ENCODE measurements at places on chromosomes 7 and 10.

DNA sequence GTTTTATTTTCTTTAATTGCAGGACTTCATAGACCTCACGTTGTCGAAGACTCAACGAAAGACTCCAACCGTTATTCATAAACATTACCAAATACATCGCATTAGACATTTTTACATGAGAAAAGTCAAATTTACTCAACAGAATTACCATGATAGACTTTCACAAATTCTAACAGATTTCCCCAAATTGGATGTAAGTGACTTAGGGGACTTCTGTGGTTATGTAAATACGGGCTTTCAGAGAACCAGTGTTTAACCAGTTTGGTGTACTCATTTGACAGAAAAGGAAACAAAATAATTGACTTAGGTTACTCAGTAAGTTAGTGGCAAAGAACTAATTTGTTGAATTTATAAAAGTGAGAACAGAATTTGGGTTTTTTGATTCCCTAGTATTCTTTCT lies 4.2 kb downstream of the GTPBP4 start:
- DNase-seq, result no peak

DNA sequence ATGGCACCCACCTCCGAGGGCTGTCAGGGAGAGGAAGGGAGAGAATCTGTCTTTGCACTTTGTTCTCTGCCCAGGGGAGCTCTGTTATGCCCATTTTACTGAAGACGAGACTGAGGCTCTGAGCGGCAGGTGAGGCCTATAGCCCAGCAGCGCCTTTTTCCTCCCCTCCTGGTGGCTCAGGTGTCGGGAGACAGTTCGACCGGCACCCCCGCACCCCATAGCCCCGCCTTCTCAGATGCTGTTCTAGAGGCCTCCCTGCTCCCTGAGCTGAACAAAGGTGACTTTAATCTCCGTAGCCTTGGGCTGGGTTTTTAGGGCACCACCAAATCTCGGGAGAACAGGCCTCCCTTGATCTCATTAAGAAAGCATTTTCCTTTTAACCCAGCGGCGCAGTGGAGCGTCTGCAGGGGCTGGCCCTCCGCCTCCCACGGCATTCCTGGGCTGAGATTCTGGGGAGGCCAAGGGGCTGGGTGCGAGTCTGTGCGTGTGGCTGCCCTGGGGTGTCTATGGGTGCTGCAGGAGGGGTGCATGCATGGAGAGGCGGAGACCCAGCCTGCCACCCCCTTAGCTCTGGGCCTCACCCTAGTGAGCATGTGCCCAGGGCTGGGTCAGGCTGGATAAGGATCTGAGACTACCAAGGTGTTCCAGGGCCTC lies 3.3 kb downstream of the LFNG start:
- peak; percentile 52 for DNase-seq

- no peak for DNase-seq
Observed at GRCh38 chr7:158256091-158256816, 331.4 kb downstream of the PTPRN2 start.

GRCh38 chr10:59965899-59966650 lies 59.7 kb upstream of the CCDC6 start:
- DNase-seq, result no peak

- no peak for DNase-seq
Observed at GRCh38 chr10:83274088-83274487, 865.2 kb upstream of the GHITM start.

GRCh38 chr10:33155720-33156638 lies 178.5 kb downstream of the NRP1 start:
- peak; percentile 89 for DNase-seq

GRCh38 chr10:72097448-72098300 lies 9.3 kb upstream of the SPOCK2 start:
- DNase-seq, result peak; percentile 93

DNA sequence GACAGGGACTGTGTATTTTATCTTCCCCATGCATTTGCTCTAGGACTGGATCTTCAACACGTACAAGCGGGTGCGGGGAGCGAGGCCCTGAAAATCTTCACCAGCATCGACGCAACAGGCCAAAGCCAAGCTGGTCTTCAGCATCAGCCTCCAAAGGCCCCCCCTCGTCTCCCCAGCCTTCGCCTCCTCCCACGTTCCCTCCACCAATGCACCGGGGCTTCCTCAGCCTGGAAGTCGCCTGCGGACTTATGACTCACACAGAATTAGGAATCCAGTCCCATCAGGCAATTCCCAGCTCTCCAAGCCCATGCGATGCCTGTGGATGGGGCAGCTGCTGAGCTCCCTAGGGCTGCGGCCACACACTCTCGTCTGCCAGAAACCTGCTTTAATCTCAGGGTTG lies 36.3 kb upstream of the RNF32 start:
- DNase-seq, result peak; percentile 12

DNA sequence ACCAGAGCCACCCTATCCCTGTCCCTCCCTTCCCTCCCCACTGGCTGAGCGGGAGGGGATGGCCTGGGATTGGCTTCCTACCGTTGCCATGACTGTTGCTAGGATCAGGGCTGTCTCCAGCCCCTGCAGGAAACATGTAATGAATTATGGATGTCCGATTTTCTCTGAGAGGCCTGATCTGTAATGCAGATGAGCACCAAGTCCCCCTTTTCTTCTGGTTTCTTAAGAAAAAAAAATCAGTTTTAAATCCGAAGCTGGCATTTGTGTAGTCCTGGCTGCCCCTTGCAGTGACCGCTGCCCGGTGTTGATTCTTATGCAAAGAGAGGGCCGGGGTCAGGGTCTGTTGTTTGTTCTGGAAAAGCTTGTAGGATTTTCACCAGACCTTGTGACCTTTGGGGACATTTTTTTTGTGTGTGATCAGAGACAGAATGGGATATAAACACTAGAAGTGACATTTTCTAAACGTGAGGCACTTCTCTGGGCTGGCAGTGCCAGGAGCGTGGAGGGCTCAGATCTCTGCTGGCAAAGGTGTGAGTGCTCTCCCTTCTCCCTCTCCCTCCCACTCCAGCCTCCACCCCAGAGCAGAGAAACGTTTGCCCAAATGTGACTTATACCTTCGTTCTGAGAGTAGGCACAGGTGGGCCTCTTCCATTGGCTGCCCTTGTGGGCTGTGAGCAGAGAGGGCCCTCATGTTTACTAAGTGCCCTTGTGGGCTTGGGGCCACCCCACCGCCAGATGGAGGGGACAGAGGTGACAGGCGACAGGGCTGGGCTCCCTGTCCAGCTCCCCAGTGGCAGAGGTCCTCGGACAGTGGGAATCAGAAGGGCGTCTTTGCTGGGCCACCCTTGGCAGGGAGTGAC lies 127.5 kb downstream of the DNAJB6 start:
- DNase-seq, result no peak

DNA sequence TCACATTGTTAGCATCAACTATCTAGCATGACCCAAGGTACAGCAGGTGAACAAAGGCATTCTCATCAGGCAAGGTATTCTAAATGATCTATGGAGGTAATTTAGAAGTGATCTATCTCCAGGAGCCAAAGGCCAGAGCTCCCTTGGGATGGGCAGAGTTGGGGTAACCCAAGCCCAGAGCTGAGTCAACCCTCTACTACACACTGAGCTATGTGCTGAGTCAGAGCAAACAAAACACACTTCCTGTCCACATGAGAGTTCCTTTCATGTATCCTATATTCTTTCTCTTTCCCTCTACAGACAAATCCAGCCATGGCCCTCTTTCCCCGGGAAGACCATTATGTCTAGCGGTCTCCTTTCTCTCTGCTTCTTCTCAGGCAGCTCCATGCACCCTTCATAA lies 68.2 kb upstream of the AGK start:
- DNase-seq, result no peak

GRCh38 chr7:553636-554111 lies 34.0 kb upstream of the PDGFA start:
- no peak for DNase-seq

GRCh38 chr7:33334349-33334748 lies 205.0 kb downstream of the BBS9 start:
- DNase-seq, result peak; percentile 22

DNA sequence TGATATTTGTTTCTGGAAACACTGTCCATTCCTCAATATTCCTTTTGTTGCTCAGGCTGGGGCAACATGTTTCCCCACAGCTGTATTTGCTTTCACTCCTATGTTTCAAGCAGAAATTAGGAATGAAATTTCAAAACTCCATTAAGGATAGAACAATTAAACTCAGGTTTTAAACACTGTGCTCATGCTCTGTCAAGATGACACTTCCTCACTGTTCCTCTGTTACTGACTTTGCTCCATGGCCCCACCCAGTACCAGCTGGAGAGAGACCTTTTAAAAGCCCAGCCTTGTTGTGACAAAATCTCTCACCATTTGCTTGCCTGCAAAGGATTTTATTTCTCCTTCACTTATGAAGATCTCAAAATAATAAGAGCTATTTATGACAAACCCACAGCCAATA lies 197.4 kb downstream of the ELMO1 start:
- no peak for DNase-seq

DNA sequence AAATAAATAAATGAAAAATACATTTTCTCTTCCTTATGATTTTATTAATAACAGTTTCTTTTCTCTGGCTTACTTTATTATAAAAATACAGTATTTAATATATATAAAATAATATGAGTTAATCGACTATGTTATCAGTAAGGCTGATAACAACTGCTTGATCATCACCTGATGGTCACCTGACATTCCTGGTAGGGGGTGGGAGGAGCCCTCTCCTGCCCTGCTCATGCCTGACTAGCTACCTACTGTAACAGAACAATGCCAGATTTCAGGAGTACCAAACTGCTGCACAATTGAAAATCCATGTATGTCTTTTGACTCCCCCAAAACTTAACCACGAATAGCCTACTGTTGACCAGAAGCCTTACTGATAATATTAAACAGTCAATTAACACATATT lies 1.3 kb upstream of the APBB1IP start:
- DNase-seq, result no peak

GRCh38 chr10:31381766-31382316 lies 62.8 kb downstream of the ZEB1 start:
- DNase-seq, result peak; percentile 41

- DNase-seq, result no peak
Observed at GRCh38 chr10:130360826-130361311, 224.7 kb downstream of the GLRX3 start.

DNA sequence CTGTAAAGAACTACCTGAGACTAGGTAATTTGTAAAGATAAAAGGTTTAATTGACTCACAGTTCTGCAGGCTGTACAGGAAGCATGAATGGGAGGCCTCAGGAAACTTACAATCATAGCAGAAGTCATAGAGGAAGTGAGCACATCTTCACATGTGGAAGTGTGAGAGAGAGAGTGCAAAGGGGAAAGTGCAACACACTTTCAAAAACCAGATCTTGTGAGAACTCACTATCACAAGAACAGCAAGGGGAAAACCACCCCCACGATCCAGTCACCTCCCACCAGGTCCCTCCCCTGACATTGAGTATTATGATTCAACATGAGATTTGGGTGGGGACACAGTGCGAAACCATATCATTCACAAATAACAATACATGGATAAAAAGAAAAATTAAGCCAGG lies 24.5 kb downstream of the AVL9 start:
- no peak for DNase-seq

- peak; percentile 65 for DNase-seq
Observed at GRCh38 chr10:18230794-18231193, 90.6 kb downstream of the CACNB2 start.

DNA sequence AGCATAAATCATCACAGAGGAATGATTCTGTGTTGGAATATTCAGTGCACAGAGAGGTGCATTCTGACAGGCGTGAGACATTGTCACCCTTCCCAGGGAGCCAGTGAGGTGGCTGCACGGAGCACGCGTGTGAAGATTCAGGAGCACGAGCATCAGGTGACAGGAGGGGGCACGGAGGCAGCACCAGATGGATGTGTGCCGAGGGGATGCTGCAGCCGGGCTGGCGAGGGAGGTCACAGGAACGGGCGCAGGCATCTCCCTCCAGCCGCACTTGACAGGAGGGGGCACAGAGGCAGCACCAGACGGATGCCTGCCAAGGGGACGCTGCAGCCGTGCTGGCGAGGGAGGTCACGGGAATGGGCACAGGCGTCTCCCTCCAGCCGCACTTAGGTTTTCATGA lies 66.5 kb downstream of the DIP2C start:
- DNase-seq, result no peak

- DNase-seq, result no peak
Observed at GRCh38 chr10:52637592-52637991, 135.0 kb downstream of the MBL2 start.

DNA sequence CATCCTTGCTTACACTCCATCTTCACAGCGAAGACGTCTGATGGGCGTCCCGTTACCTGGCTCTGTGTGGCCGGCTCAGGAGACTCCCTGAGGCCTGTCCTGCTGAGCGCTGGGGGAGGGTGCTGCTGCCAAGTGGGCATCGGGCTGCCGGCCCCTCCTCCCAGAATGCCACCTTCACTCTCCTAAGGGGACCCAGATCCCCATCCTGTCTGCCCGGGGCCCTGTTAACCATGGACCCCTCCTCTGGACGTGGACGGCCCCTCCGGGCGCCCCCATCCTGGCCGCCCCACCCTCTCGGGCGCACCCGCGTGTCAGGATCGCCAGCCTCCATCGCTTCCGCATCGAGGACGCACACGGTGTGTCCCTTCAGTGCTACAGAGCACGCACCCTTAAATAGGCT lies 7.3 kb upstream of the FOXL3 start:
- DNase-seq, result no peak

GRCh38 chr10:122052701-122053100 lies 63.7 kb downstream of the TACC2 start:
- peak; percentile 20 for DNase-seq

DNA sequence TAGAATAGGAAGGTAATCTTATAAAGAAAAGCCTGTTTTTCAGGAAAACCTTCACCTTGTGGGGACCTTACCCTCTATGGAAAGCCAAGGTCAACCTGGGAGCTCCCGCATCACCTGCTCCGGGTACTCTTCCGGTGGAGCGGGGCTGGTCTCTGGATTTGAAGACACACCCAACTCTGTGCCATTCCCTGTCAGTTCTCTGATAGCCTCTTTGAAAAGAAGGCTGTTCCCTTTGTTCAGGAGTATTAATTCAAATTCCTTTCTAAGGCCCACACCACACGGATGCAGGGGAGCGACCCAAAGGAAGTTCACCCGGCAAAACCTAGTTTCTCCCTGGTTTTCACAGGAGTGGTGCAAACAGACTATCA lies 10.7 kb downstream of the CTBP2 start:
- no peak for DNase-seq

DNA sequence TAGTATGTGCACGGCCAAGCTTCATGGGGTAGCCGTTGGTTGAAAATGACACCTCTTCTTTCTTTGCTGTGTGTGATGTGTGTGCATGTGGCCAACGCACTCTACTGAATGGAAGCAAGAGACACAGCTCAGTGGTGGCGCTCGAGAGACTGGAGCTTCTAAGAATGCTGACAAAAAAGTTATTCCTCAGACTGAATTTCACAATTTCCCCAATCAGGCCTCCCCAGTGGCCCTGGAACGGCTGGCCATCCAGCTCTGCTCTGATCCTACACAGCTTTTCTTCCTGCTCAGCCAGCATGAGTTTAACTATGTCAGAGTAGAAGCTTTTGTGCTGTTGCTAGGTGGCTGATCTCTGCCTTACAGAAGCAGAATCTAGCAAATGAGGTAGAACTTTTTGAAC lies 186.7 kb upstream of the PLXDC2 start:
- peak; percentile 66 for DNase-seq

- no peak for DNase-seq
Observed at GRCh38 chr7:122369756-122370155, 65.2 kb upstream of the FEZF1 start.

- DNase-seq, result peak; percentile 42
Observed at GRCh38 chr10:112278871-112279270, 4.3 kb upstream of the TECTB start.
